ENCODE measurements at places on chromosomes 13 and 19. TPM values are rescaled to one million over a fixed set of nuclear protein-coding genes. Genes with fewer than 3 reads are reported as not detected.

GRCh38 chr19:19531951-19532805 lies 3.5 kb downstream of the YJEFN3 start:
- no peak overlapping the region for H3K4me3 ChIP-seq
- DNase-seq: peak; percentile 76
- H3K36me3 ChIP-seq: no peaks in the 10 kb centered on the region

The ACTN4 gene
- total RNA-seq: 386 TPM

GRCh38 chr13:44417876-44418275 lies 44.3 kb downstream of the SERP2 start:
- H3K36me3 ChIP-seq: no peaks in the 10 kb centered on the region
- no peak for DNase-seq
- no peaks in the 10 kb centered on the region for H3K27me3 ChIP-seq
- H3K27ac ChIP-seq: no peak overlapping the region
- no peaks in the 10 kb centered on the region for H3K4me1 ChIP-seq

The OXGR1 gene
- not detected for total RNA-seq

DNA sequence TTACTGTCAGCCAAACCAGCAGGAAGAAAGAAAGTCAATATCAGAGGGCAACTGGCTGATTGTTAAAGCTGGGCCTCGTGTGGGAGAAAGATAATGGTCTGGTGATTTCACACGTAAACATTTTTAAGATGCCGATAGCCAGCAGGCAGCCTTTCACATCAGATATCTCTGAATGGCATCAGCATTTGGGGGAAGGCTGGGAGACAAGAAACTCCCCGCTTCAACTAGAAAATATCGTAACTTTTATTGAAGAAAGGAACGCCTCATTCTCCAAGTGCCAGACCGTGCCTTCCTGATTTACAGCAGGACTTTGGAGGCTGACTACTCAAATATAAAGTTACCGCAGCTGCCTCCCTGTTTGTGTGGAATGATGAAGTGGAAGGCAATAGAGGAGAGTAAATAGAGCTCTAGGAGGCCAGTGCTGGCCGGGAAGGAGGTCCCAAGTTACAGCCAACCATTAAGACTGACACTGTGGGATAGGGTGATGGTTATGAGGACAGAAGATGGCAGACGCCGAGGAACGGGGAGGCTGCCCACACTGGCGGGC lies 284.3 kb upstream of the MAB21L1 start:
- no peaks in the 10 kb centered on the region for H3K4me1 ChIP-seq
- H3K4me3 ChIP-seq: no peak overlapping the region
- H3K27me3 ChIP-seq: no peaks in the 10 kb centered on the region

The ZNF763 gene
- total RNA-seq: 18.8 TPM

The TCF3 gene
- 80.5 TPM for total RNA-seq

The OR7C1 gene
- total RNA-seq: not detected

GRCh38 chr13:97448503-97449251 lies 14.7 kb downstream of the RAP2A start:
- H3K27ac ChIP-seq: no peak overlapping the region
- DNase-seq: no peak
- peaks cover 3% of the 10 kb centered on the region for H3K4me1 ChIP-seq
- no peak overlapping the region for H3K4me3 ChIP-seq
- H3K36me3 ChIP-seq: no peaks in the 10 kb centered on the region

DNA sequence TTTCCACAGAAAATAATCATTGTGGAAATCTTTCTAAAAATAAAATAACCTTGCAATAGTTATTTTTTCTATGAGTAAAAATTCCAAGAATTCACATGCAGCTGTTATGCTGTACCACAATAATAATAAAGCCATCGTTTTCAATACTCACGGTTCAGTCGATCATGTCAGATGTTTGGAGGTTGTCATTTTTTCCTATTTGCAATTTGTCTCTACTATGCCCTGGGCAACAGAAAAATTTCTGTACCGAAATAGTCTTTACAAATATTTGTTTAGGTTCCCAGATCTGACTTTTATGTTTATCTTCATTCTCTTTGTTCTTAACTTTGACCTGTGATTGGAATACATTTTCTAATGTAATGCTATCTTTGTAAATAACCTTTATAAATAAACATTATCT lies 79.7 kb downstream of the ESD start:
- no peaks in the 10 kb centered on the region for H3K36me3 ChIP-seq
- no peak overlapping the region for H3K27ac ChIP-seq
- DNase-seq: no peak
- H3K27me3 ChIP-seq: no peaks in the 10 kb centered on the region
- no peak overlapping the region for H3K4me3 ChIP-seq

GRCh38 chr13:21478881-21479808 lies 20.0 kb upstream of the ZDHHC20 start:
- no peaks in the 10 kb centered on the region for H3K36me3 ChIP-seq
- peak; percentile 51 for DNase-seq
- H3K4me1 ChIP-seq: peaks cover 2% of the 10 kb centered on the region
- H3K4me3 ChIP-seq: no peak overlapping the region

The GRIN3B gene
- not detected for total RNA-seq

- no peaks in the 10 kb centered on the region for H3K4me1 ChIP-seq
- DNase-seq: peak; percentile 57
- no peaks in the 10 kb centered on the region for H3K27me3 ChIP-seq
- H3K36me3 ChIP-seq: no peaks in the 10 kb centered on the region
- H3K4me3 ChIP-seq: peak overlapping the region; percentile 91
- H3K27ac ChIP-seq: peak overlapping the region; percentile 68
Measured at GRCh38 chr19:11261431-11261970, 823 bp downstream of the DOCK6 start.

Measured in ovary (tissue), 10 donors.